Right ventricle myocardium inferior (tissue), 1 donor: ENCODE measurements at places on chromosomes 13 and 19. TPM values are rescaled to one million over a fixed set of nuclear protein-coding genes. Genes with fewer than 3 reads are reported as not detected.

The CD22 gene
- 0.19 TPM for total RNA-seq

The PALM3 gene
- 0.41 TPM for total RNA-seq

The CGB1 gene
- total RNA-seq, result not detected

The ZNF626 gene
- total RNA-seq, result 7.5 TPM

DNA sequence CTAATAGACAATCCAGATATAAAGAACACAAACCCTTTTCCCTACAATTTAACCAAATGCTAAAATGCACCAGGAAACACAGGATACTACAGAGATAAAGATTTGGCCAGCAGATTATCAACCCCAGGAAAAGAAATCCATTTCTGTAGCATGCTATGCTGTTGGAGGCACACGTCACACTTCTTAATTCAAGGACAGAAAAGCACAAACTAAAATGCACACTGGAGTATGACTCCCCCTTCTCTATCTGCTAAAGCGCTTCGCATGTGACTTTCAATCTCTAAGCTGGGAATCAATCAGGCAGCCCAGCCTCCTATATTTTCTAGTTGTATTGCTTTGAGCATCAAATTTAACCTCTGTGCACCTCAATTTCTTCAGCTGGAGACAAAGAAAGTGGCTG lies 22.2 kb downstream of the ABCC4 start:
- no peak for DNase-seq

DNA sequence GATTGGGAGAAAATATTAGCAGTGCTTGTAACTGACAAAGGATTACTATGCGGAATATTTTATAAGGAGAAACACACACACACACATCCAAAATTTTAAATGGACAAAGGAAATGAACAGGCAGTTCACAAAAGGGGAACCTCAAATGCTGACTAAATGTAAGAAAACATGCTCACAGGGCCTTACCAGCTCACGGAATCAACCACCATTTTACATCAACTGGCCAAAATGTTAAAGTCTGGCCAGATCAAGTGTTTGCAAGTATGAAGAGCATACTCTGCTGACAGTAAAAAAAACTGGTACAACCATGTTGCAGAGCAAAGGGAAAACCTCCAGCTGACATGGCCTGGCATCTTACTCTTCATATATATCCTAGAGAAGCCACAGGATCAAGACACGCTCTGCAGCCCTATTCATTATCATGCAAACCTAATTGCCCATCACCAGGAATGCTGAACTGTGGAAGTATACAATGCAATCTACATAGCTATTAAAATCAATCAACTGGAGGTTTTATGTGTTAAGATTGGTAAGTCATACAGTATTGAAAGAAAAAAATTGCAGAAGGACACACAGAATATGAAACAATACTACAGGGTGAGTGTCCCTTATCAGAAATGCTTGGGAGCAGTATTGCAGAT lies 124.4 kb downstream of the RNF17 start:
- DNase-seq, result no peak

- DNase-seq, result no peak
Measured at GRCh38 chr13:59301174-59301567, 862.6 kb downstream of the DIAPH3 start.

- DNase-seq, result no peak
Measured at GRCh38 chr13:30338331-30338851, 31.0 kb upstream of the KATNAL1 start.

GRCh38 chr13:27919659-27919933 lies 204 bp upstream of the PDX1 start:
- DNase-seq, result no peak

DNA sequence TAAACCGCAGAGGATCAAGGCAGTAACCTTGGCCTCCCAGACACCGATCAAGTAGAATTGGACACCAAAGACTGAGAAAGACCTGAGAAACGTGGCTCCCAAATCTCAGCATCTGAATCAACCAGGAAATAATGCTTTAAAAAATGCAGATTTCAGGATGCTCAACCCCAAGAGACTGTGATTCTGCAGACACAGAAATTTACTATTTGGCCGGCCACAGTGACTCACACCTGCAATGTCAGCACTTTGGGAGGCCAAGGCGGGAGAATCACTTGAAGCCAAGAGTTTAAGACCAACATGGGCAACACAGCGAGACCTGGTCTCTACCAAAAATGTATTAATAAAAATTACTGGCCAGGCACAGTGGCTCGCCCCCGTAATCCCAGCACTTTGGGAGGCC lies 6.2 kb downstream of the ABCC4 start:
- DNase-seq, result no peak

DNA sequence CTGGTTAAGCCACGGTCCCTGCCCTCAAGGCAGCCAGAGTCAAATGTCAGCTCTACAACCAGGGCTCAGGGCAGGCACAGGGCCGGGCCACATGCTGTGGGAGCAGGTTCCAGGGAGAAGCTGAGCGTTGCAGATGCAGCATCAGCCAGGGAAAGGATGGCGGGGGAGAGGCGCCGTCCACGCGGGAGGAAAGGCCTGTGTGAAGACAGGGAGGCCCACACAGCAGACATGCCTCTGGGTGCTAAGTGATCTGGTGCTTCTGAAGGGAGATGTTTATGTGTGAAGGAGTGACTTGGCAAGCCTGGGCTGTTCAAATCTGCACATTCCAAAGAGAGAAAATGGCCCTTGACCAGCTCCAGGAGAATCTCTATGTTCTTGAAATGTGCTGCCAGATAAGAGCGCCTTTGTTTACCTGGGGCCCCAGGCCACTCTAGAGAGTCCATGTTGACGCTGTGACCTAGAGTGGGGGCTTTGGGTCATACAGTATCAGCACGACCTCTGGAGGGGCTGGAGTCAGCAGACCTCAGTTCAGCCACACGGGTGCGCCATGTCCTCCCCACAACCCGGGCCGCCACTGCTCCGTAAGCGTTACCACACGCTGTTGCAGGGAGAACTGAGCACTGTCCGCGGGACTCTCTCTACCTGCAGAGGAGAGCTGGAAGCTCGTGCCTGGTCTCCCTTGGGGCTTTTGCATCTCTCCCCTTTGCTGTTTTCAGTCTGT lies 15.9 kb upstream of the ATF5 start:
- DNase-seq, result peak; percentile 20

DNA sequence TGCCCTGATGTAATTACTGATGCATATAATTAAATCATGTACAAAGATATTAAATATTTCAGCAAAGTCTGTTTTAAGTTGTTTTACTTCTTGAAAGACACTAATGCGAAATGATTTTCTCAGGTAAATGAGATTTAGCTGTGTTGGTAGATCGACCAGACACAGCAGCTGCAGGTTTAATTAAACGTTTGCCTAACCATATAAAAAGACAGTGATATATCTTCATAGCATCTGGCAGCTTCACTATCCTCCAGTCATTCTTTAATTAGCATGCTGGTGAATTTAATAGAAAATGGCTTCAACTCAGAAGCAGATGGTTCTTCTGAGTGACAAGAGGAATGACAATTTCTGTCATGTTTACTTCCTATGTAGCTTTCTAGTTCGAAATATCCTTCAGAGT lies 69.3 kb downstream of the NHLRC3 start:
- DNase-seq, result no peak

DNA sequence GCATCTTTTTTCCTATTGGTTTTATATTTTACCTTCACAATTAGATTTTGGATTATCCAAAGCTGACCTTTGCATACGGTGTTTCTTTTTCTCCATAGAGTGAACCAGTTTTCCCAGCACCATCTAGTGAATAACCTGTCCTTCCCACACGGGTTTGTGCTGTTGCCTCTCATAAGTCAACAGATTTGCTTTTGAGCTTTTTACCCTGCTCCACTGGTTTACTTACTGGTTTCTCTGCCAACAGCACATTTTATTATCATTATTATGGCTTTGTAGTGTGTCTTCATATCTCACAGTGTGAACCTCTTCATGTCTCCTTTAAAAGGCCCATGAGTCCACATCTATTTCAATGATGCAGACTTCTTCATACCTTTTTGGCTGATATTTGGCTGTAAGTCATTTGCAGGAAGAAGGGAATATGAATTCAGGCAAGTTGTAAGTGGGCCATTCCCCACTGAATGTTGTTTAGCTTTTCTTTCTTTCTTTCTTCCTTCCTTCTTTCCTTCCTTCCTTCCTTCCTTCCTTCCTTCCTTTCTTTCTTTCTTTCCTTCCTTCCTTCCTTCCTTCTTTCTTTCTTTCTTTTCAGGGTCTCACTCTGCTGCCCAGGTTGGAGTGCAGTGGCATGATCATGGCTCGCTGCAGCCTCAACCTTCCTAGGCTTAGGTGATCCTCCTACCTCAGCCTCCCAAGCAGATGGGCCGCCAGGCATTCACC lies 86.8 kb downstream of the TM9SF2 start:
- no peak for DNase-seq

DNA sequence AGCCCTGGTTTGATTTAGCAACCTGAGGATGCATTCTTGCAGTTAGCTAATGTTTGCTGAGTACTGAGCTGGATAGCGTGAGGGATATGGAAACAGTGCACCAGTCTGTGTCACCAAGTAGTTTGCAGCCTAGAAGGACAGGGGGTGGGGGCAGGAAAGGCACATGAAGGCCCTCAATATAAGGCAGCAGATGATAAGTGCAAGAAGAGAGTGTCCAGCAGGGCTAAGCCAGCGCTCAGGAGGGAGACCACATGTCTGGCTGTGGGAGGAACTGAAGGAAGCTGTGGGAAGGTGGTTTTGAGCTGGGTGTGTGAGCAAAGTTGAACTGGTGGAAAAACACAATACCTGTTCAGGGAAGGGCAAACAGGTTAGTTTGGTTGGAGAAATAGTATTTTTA lies 1.7 kb downstream of the CXCL17 start:
- no peak for DNase-seq

- DNase-seq, result no peak
Measured at GRCh38 chr19:48006762-48007161, 12.3 kb downstream of the ELSPBP1 start.
